ENCODE measurements at places on chromosomes 12 and 14.

DNA sequence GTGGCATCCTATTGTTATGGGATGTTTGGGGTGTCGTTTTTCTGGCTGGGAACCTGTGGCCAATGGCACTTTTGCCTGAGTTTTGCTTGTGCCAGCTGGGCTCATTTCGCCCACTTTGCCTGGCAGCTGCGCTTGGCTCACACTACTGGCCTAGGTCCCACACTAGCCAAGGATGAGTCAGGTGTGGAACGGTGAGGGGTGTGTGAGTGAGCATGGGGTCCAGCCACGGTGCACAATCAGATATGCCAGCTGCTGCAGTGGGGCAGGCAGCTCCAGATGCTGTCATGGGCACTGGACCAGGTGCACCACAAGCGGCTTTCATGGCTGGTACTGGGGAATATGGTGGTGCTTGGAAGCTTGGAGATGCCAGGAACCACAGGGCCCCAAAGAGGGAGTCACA lies 21.5 kb downstream of the TRHDE start:
- no peaks in the 10 kb centered on the region for H3K36me3 ChIP-seq
- no peak overlapping the region for H3K4me3 ChIP-seq
- DNase-seq = no peak
- H3K27ac ChIP-seq = no peak overlapping the region

DNA sequence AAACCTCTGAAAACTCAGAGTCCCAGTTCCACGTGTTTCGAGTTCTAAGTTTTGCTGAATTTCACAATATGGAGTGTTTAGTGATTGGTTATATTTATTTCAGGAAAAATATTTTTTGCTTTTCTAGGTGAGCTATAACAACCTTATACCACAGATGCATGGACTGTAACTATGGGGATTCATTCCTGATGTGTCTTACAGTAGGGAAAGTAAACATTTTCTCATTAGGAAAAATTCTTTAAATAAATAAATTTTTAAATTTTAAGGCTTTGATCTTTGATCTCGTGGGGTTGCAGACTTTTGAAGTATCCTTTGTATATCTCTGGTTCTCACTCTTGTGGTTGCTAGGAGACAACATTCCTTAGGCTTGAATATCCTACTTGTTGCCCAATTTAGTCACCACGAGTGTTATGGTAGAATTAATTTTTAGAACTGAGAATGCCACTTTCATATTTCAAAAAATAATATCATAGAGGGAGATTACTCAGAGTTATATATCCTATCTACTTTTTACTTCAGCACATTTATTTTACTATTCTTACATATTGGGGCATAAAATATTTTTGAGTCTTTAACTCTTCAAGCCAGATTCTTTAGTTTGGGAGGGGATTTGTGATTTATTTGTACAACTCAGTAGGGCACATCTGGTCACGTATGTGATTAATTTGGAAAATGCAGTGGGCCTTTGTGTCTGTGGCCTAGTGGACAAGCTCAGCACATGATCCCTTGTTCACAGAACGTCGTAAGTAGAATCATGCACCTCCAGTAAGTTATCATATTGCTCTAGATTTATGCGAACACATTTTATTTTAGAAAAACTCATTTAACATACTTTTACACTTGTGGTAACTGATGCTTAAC lies 224.0 kb downstream of the TTC6 start:
- DNase-seq = no peak
- no peak overlapping the region for H3K4me3 ChIP-seq
- peaks cover 5% of the 10 kb centered on the region for H3K4me1 ChIP-seq
- H3K27me3 ChIP-seq = no peaks in the 10 kb centered on the region
- no peaks in the 10 kb centered on the region for H3K36me3 ChIP-seq
- H3K27ac ChIP-seq = no peak overlapping the region

GRCh38 chr12:76085520-76085868 lies 1.0 kb upstream of the NAP1L1 start:
- H3K27ac ChIP-seq = peak overlapping the region; percentile 100
- H3K4me3 ChIP-seq = peak overlapping the region; percentile 96
- no peak for DNase-seq
- H3K27me3 ChIP-seq = no peaks in the 10 kb centered on the region
- H3K36me3 ChIP-seq = peaks cover 17% of the 10 kb centered on the region
- H3K4me1 ChIP-seq = peaks cover 40% of the 10 kb centered on the region

DNA sequence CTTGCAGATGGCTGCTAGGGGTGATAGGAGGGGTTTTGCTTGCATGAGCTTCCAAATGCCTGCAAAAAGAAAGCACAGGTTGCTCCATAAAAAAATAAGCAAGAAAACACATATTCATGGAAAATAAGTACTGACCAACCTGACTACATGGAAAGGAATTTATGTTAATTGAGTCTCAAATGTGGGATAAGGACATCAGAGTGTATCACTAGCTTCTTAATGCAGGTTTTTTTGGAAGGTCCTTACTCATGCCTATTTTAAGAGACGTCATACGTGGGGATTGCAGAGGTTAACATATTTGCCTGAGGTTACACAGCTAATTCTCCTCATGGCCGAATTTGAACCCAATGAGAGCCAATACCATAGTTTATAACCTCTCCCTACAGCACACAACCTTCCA lies 116.2 kb downstream of the ASCL1 start:
- no peak for DNase-seq
- H3K4me3 ChIP-seq = no peak overlapping the region
- H3K27me3 ChIP-seq = peaks cover 13% of the 10 kb centered on the region
- no peak overlapping the region for H3K27ac ChIP-seq
- H3K4me1 ChIP-seq = no peaks in the 10 kb centered on the region

Measured in nephron progenitor cell (in vitro differentiated cells).